LNCaP clone FGC (cell line): ENCODE measurements at places on chromosomes 1 and 21.

GRCh38 chr21:44548381-44548780 is 2.9 kb downstream of the KRTAP10-2 start:
- no peak for DNase-seq

DNA sequence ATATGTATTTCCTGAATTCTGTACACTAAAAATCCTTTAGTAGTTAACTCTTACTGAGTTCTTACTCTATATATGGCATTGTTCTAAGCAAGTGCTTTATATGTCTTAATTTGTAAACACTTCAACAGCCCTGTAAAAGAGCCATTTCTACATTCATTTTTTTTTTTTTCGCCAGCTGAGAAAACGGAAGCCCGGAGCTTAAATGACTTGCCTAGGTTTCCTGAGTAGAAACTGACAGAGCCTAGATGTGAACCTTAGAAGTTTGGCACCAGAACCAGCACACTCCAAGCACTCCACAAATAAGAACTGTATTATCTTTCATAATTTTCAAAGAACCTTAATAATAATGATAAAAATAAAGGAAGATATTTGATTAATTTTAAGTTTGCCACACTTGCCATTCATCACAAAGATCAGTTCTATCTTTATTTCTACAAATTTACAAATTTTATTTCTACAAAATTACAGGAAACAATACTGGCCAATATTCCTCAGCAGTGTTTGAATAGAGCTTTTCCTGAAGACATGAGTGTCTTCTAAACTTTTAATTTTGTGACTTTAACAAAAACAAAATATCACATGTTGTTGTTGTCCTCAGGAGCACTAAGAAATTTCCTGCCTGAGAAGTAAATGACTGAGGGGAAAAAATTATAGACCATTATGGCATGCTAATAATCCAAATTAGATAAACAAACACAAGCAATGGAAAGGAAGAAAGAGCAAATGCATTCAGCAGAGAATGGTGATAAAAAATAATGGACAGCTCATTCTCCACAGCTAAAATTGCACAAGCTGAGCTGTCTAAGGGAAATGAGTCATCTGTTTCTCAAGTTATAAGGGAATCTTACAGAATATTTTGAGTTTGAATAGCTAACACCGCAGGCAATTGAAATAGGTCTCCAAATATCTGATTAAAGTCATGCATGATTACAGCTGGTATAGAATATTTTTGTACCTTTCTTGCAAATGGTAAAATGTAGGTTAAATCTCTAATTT is 71.2 kb downstream of the DPYD start:
- no peak for DNase-seq

DNA sequence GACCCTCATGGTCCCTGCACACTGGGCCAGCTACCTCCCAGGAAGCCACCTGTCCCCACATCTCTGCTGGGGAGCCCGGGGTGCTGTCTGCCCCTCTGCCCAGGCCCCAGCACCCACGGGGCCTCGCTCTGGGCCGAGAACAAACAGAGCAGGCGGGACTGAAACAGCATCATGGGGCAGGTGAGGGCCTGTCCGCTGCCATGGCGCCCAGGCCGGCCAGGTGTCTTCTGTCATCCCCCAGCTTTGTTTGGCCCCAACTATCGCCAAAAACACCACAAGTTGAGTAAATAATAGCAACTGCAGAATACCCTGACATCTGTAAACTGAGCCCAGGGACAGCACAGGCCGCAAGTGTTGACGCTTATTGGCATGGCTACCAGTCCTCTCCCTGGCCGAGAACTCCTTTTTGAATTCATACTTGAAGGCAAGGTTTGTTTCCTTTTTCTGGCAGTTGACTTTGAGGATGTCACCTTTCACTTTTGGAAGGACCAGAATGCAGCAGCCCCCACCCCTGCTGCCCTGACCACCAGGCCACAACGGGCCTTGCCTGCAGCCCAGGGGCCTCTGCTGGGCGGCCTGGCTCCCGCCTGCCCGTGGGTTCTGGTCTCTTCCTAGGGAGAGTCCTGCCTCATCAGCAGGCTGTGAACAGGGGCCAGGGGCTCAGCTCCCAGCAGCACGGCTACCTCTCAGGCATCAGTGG is 152.7 kb downstream of the CASZ1 start:
- no peak for DNase-seq

- no peak for DNase-seq
These were observed 31.0 kb downstream of the TENT5C start for GRCh38 chr1:117636637-117637425.

GRCh38 chr21:16215193-16215592 is 485.4 kb downstream of the USP25 start:
- DNase-seq: no peak

DNA sequence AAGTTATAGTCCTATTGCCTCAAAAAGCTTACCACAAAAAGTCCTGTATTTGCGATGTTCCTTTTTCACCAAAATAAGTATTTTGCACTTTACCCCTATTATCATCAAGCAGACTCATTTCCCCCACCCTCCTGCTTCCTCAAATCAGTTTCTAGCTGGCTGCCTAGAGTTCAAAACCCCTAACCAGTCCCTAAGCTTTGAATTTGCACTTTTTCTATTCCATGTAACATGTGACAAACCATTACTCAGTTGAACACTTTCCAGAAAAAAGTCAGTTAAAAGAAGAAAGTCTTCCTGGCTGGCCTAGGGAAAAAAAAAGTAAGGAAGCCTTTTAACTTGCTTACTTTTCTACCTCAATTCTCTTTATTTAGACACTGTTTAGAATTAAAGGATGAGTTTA is 8.2 kb downstream of the CEP170 start:
- no peak for DNase-seq

DNA sequence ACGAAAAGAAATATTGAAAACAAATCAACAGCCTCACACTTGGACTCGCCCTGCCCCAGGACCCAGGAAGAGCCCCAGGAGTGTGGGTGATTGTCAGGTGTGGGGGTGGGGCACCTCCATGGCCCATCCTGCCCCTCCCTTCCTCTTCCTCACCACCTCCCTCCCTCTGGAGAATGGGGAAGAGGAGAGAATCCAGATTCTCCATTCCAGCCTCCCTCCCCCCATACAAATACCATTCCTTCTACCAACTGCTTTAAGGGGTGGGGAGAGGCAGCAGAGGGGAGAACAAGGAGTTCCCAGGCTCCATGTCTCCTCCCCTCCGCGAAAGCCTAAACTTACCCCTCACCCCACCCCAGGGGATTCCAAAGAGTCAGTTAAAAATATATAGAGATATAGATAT is 36.7 kb downstream of the MEF2D start:
- no peak for DNase-seq

DNA sequence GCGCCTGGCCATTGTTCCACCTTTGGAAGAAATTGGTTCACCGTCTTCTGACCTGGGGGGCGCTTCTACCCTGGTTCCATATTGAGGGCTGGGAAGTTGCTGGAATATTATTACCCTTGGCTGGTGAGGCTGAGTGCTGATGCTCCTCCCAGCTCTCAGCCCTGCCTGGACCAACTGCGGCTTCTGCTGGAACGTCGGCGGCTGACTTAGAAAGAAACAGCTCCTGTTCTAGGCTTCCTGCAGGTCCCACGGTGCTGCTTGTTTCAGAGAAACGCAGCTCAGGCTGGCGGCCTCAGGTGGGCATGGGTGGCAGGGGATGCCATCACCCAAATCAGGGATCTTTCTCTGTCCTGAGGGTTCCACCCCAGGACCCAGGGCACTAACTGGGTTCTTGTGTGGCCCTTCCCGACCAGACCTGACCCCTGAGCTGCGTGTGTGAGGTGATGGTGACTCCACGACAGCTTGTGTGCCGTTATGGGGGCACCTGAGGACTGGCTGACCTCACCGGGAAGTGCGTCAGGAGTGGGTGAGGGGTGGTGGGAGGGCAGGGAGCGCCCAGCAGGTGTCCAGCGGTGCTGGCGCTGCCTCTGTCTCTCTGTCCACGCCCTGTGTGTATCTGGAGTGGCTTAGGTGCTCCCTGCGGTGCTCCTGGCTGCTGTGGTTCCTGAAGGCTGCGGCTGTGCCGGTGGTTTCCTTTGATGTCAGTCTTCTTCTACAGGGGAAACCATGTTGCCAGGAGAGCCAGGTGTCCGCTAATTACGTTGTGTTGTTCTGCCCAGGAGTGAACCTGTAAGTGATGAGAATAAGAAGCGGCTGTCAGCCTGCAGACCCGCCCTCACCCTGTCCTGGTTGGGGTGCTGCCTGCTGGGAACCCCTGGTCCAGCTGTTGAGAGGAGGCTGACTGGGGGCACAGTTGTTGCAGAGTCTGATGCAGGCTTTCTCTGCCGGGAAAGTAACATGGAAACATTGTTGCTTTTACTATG is 8.9 kb downstream of the SKI start:
- no peak for DNase-seq

- no peak for DNase-seq
These were observed 11.9 kb upstream of the TMEM61 start for GRCh38 chr1:54968551-54968950.

DNA sequence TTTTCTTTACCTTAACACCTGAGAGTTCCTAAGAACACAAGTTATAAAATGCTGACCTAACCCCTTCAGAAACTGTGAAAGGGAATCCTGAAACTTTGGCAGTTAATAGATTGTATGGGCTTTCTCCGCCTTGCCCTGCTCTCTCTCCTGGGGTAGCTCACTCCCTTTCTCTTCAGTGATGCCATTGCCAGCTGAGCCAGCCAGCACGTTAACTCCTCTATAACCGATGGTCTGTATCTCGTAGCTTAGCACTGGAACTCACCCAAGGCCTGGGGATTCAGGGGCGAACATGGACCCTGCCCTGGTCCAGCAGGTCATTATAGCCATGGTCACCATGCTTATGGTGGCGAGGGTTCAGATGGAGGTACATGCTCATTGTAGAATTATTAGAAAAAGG is 40.7 kb downstream of the TRAPPC10 start:
- no peak for DNase-seq

GRCh38 chr1:79197421-79197820 is 190.9 kb upstream of the ADGRL4 start:
- DNase-seq: no peak

- DNase-seq: no peak
These were observed 149.2 kb downstream of the RASAL2 start for GRCh38 chr1:178243119-178243518.

DNA sequence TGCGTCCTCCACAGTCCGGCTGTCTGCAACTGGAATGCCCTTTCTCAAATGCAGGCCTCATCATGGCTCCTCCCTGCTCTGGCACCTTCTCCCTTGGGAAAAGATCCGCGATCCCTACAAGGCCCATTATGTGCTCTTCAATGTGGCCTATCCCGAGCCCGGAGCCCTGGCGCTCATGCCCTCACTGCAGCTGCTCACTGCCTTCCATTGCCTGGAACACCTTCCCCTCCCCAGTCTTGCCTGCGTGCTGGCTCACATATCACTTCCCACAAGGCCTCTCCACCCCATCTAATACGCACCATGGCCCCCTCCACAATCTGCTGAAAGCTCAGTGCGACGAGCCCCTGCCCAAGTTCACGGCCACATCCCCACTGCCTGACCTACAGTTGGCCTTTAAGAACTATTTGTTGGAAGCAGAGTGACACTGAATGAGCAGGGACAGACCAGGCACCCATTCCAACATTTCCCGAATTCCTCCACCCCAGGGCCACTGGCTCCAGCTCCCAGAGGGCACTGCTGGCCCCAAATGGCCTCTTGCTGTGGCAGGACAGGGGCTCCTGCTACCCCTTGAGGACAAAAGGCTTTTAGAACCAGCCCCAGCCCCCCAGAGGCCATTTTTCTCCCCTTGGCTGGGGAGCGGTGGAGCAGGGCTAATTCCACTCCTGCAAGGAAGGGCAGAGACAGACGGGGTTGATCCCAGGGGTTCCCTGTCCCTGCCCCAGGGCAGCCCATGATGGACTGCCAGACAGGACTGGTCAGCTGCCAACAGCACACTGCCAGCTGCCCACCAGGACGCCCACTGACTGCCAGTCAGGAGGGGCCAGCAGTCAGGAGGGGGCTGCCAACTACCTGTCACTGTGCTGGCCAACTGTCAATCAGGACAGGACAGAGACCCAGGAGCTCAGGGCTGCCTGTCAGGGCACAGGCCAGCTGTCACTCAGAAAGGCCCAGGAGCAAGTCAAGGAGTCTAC is 64.8 kb downstream of the DHRS3 start:
- DNase-seq: no peak

- no peak for DNase-seq
These were observed 42.0 kb downstream of the ZC3H11B start for GRCh38 chr1:219570937-219571336.

DNA sequence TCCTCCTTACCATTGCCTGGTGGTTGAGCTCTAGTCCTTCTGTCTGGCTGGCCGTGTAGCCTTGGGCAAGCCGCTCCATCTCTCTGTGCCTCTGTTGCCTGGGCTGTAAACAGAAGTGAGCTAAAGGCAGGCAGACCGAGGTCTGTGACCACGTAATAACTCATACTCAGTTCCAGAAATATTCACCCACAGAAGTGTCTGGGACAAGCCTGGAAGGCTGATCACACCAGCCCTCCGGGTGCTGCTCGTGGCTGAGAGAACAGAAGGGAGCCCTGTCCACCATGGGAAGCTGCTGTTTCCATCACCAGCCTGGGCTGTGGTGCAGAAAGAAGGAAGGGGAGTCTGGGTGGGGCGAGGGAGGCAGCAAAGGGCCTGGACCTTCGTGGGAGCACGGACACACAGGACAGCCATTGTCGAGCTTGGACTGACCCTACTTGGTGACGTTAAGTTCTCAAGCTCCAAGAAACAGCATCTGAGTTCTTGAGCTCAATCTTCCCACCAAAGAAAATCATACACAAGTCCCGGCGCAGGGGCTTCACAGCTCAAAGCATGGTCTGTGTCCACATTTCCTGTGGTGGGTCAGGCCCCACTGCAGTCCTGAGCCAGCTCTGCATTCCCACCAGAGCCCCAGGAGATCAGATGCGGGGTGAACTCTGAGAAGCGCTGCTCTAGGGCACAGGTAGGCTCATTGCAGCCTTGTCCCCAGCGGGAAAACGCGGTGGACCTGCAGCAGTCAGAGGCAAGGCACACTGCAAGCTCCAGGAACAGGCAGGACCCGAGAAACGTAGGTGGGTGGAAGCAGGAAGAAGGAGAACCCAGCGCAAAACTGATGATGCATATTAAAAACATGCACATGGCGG is 61.8 kb downstream of the RUNX3 start:
- no peak for DNase-seq

DNA sequence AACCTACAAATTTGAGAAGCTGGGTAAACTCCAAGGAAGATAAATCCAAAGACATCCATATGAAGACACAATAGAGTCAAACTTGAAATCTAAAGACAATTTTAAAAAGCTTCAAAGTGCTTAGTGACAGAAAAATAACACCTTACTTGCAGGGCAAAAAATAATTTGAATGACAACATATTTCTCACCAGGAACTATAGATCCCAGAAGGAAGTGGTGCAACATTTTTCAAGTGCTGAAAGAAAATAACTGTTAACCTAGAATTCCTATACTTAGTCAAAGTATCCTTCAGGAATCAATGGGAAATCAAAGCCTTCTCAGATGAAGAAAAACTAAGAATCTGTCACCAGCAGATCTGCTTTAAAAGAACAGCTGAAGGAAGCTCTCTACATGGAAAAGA is 184.4 kb downstream of the HLX start:
- DNase-seq: no peak

DNA sequence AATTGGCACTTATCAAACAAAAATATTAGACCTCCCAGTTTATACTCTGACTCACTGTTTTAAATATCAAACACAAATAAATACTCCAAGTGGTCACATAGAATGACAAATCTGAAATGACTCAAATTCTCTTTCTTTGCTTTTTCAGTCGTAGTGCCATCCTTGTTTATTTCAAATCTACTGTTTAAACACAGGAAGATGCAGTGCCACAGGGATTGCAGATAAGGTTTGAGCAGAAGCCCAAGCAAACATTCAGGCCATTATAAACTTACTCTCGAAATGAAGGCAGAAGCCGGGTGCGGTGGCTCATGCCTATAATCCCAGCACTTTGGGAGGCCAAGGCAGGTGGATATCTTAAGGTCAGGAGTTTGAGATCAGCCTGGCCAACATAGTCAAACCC is 255.4 kb upstream of the PLXNA2 start:
- peak; percentile 58 for DNase-seq

GRCh38 chr1:110012100-110012780 is 22.2 kb upstream of the STRIP1 start:
- no peak for DNase-seq
